ENCODE measurements at places on chromosomes 16 and 17.

DNA sequence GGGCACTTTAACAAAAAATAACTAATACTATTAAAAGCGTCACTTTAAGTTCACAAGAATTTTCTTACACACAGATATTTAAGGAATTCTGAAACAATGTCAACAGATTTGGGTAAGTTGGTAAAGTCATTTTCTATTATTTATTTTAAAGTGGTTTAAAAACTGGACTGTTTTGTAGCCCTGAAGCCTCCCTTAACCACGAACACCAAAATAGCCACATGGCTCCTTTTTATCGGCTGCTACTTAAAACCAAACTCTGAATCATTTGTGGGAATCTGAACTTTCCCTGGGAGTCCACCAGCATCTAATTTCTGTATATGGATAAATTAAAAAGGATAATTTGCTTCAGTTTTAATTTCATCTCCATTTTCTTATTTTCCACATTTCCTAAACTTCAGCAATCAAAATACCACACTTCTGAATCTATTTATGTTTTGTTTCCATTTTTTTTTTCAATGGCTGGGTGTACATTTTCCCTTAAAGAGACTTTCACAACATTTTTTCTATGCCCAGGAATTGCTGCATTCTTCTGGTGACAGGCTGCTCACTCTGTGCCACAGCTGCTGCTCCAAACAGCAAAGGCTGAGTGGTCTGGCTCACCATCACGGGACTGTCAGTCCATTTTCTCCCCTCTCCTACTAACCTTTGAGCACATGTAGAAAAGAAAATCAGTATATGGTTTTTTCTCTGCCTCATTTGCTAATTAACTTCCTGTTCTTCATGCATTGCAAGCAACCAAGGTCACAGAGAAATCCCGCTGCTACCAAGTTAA is 255.5 kb upstream of the KCNJ16 start:
- no peak for DNase-seq

GRCh38 chr17:44167181-44167861 is 3.2 kb upstream of the ASB16 start:
- DNase-seq: no peak

DNA sequence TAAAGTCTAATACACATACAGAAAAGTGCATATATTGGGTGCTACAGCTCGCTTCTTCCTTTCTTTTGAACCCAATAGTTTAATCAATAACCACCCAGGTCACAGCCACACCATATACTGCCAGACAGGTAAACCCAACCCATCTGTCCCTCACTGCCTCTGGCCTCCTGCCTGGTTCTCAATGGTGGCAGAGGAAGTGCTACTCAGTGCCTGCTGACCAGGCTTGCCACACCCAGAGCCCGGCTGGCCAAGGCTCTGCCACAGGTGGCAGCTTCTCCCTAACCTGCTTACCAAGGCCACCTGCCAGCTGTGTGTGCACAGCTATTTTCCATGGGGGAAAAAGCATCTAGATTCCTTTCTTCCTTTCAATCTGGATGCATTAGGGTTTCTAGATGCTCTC is 584 bp downstream of the PMP22 start:
- DNase-seq: no peak

GRCh38 chr17:65085397-65085796 is 28.9 kb upstream of the GNA13 start:
- DNase-seq: no peak

DNA sequence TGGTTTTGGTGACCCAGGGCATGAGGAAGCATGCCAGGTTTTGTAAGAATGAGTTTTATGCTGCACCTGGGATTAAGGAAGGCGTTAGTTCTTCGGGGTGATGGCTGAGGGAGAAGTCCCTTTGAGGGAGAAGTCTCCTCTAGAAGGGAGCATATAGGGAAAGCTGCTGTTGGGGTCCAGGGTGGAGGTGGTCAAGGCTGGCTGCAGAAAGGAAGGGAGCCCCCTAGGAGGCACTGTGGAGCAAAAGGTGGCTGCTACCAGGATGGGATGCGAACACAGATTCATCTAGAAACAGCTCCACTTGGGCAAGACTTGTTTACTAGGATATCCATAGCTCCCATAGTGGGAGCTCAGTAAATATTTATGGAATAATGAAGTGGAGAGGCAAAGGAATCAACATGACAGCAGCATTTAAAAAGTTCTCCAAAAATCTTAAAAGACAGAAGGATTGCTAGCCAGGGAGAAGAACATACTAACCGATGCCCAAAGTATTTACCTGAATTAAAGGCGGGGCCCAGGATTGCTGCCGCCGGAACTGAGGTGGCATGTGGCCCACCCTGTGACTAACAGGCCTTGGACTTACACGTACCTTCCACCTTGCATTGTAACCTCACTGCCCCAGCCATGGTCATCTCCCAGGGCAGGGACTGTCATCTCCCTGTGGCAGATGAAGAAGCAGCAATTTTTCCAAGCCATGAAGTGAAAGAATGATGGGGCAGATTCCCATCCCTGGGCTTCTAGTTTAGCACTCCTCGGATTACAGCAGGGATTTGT is 7.1 kb upstream of the LPCAT2 start:
- no peak for DNase-seq

DNA sequence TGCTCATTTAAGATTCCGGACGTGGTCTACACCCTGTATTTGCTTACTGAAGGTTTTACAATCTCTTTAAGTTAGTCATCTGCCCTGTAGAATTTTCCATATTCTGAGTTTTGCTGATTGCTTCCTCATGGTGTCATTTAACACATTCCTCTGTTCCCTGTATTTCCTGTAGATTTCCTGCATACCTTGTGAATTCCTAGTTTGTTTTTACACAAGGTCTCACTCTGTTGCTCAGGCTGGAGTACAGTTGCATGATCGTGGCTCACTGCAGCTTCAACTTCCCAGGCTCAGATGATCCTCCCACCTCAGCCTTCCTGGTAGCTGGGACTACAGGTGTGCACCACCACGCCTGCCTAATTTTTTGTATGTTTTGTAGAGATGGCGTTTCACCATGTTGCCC is 66.8 kb downstream of the CMIP start:
- DNase-seq: no peak

DNA sequence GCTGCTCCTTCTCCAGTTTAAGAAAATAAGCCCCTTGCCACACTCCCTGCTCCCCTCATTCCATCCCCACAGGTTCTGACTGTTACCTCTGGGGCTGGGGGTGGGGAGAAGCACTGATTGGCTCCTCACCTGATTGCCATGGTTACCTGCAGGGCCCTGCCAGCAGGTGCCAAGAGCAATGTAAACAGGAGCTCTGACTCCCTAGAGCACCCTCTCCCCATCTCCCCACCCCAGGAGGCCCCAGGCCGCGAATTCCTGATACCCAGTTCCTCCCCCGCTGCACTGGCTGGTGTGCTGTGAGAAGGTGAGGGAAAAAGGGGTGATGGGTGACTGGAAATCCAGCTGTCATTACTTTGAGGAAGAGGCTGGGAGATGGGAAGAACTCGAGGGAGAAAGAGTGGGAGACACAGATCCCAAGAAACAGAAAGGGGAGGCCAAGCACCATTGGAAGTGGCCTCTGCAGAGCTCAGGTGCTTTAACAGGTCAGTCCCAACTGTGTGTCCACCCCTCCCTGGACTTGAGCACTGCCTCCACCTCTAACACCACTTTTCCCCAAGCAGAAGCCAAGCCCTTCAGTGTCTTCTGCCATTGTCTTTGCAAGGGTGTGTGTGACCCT is 4.5 kb downstream of the PCGF2 start:
- no peak for DNase-seq

DNA sequence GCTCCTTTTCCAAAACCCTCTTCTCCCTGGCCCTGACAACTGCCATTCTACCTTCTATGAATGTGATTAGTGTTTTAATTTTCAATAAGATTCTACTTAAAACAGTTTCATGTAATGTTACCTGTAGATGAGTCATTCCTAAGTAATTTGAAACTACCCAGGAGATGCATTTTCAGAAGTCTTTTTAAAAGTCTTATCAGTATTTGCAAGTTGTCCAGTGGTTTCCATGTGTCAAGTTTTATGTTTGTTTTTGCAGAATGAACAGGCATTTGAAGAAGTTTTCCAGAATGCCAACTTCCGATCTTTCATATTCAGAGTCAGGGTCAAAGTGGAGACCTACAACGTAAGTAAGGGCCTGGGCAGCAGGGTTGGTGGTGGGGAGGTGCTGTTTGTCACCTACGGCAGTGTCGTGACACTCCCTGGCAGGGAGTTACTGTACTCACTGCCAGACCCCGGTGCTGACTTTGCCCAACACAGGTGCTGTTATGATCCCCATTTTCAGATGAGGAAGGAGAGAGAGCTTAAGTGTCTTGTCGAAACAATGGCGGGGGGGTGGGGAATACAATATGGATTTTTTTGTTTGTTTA is 65.0 kb downstream of the RPA1 start:
- no peak for DNase-seq

DNA sequence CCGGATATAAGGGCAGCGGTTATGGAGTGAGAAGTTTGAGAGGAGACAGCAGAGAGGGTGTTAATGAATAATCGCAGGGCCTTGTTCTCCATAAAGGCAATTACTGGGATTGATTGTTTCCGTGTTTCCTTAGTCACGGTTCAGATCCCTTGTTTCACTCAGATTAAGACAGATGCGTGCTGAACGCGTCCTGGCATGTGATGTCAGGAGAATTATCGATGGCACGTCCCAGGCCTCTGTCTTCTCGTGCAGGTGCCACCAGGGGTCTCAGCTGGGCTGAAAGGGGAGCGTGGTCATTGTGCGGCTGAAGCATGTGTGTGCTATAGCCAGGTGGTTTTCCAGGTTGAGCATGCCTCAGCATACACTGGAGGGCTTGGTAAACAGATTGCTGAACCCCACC is 142.4 kb upstream of the NOL11 start:
- no peak for DNase-seq

DNA sequence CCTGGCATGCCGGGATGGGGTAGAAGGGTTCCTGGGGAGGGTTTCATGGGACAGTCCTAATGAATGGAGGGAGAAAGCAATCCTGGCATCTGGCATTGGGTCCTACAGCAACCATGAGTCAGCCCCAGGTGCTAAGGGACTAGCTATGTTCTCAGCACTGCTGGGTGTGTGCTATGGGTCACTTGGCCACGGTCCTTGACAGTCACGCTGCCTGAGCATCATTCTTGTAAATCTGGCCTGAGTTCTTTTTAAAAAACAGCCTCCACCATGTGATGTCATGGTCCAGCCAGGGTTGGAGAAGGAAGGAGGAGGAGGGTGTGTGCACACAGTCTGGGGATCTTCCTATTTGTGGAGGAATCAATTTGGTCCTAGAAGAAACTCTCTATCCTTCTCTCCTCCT is 6.2 kb upstream of the RAMP2 start:
- no peak for DNase-seq

DNA sequence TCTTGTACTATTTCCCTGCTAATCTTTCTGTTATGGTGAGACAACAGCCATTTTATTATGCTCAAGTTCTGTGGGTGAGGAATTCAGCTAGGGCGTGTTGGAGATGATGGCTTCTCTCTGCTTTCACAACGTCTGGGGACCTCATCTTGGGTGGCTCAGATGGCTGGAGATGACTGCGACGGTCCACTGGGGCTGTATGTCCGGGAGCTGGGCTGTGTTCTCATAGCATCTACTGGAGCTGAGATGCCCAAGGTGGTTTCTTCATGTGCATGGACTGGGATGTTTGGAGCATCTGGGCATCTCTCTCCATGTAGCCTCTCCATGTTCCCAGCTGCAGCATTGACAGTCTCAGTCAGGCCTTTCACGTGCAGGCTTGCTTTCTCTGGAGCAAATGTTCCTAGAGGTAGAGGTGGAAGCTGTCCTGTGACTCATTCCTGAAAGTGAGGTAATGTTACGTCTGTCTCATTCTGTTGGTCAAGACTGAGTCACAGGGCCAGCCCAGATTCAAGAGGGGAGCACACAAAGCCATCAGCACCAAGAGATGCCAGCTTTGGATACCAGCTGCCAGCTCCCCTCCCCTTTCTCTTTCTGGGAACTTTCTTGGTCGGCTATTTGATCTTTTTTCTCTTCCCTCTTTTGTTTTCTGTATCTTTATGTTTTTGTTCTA is 96.2 kb downstream of the RAP1GAP2 start:
- DNase-seq: no peak

GRCh38 chr17:69314246-69315065 is 12.5 kb downstream of the ABCA5 start:
- DNase-seq: no peak

GRCh38 chr17:64131606-64132270 is 1.8 kb upstream of the ERN1 start:
- DNase-seq: no peak

DNA sequence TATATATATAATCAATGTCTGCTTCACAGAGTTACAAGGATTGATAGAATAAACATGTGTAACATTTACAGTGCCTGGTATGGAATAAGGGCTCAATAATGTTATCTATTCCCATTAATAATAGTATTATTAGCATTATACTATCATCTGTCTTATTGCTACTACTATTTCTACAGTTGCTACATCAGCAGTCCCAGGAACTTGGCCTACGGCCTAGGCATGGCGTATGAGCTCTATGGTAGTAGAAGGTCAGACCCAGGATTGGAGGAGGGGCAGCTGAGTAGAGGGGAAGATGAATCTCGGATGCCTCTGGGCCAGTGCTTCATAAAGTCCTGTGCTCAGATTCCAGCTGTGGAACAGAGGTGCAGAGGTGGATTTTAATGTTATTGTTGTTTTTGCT is 146.3 kb upstream of the TBX2 start:
- DNase-seq: no peak

- DNase-seq: no peak
These were observed 289.8 kb downstream of the HS3ST3B1 start for GRCh38 chr17:14590459-14591250.

DNA sequence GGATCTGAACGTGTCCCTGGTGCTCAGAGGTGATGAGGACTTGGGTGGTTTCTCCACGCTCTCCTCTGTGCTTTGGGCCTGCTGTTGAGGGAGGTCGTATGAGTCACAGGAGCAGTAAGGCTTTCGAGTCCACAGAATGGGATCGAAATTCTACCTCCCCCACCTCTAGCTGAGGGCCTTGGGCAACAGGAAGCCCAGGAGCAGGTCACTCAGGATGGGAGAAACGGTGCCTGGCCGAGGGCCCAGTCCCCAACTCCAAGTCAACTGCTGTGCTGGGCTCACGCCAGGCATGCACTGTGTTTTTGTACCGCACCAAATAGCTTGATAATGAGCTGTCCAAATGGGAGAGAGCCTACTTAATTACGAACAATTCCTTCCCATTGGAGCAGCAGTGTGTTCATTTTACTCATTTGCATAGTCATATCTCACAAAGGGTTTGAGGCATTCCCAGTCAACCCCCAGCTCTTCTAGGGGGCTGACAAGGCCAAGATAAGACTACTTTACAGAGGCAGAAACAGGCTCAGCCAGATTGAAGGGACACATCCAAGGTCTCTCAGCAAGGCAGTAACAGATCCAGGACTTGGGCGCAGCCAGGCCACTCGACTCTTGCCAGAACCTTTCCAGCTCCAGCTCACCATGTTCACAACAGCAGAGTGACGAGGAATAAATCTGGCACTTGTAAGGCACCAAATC is 53.6 kb downstream of the WNT3 start:
- DNase-seq: no peak

GRCh38 chr17:81522491-81523401 is 5.4 kb upstream of the FSCN2 start:
- DNase-seq: no peak

- no peak for DNase-seq
These were observed 69.0 kb downstream of the MRM3 start for GRCh38 chr17:850851-851763.
